ENCODE measurements at places on chromosomes 7 and 10. TPM values are rescaled to one million over a fixed set of nuclear protein-coding genes. Genes with fewer than 3 reads are reported as not detected.

DNA sequence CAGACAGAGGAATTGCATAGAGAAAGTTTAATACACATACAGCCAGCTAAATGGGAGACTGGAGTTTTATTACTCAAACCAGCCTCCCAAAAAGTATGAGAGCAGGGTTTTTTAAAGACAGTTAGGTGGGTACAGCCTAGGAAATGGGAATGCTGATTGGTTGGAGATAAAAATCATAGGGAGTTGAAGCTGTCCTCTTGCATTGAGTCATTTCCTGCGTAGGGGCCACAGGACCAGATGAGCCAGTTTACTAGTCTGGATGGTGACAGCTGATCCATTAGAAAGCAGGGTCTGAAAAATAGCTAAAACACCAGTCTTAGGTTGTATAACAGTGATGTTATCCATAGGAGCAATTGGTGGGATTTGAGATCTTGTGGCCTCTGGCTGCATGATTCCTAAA is 76.1 kb upstream of the POM121L12 start:
- no peak for DNase-seq

- peak; percentile 77 for DNase-seq
Measured at GRCh38 chr7:151428378-151429236, 11.3 kb downstream of the CRYGN start.

GRCh38 chr7:74604326-74605020 is 53.0 kb upstream of the GTF2I start:
- DNase-seq = no peak

DNA sequence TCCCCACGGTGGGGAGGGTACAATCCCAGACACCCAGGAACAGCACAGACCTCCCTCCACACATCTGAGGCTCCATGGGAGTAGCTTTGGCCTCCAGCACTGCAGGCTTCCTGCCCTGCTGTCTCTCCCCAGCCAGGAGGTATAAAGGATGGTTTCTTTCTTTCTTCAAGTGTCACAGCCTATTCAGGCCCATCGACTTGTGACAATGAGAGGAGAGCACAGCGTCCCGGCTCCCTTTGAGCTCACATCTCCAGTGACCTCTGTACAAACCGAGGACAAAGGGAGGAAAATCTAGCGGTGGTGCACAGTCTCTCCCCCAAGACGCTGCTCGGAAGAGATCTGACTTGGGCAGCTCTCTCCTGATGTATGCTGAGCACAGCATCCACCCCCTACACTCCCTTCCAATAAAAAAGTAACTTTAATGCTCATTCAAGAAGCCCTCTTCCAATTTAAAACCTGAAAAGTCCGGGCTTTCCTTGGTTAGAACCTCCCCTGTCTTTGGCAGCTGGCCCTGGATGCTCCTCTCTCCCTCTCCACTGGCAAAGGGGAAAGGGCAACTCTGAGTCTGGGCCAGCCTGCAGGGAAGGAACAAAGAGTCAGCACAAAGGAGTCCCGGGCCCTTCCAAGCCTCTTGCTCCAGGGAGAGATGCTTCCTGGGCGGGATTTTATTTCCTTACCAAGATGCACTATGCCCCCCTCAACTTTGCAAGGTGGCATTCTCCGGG is 18.0 kb downstream of the CHST15 start:
- no peak for DNase-seq

HHEX gene
- 0.64 TPM for total RNA-seq

All from Caki2 (cell line).